Central memory CD8-positive, alpha-beta T cell (primary cell): ENCODE measurements at places on chromosomes 3 and 15.

GRCh38 chr3:71546821-71547220, 36.7 kb downstream of the FOXP1 start:
- no peak for DNase-seq

DNA sequence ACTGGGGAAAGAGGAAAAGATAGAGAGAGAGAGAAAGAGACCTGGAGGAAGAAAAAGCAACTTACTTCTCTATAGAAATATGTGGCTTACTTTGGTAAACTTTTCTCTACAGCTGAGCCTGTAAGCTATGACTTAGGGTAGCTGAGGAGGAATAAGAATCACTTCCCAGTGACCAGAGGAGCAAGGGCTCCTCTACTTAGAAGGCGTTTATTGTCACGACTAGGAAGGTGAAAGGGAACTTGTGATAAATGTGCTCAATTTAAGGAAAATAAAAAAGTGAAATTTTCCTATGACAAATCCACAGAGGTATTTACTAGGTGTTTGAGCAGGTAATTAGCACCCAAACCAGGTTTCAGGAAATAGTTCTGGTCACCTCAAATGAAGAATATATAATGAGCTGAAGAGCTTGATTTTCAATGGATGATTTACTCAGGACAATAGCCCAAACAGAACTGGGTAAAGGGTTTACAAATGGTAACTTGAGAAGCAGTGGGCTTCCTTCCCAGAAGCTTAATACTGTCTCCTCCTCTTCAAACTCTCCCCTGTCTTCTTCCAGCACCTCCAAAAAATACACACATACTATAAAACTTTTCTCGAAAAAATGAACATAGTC, 46.1 kb downstream of the SOX2 start:
- no peak for DNase-seq

DNA sequence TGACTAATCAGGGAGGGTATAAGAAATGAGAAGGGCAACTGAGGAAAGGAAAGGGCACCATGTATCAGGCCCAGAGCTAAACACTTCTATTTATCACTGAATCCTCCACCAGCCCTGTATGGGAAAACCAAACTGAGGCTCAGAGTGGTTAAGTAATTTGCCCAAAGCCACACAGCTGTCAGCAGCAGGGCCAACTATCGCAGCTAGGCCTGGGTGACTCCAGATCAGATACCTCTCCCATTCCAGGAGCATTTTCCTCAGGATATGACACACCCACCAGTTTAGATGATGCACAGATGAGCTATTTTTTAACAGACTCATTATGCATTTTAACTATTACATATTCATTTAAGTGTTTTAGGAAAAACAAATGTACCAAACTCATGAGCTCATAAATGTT, 14.5 kb downstream of the NUP210 start:
- DNase-seq, result no peak

GRCh38 chr3:106366352-106366751, 497.5 kb upstream of the CBLB start:
- DNase-seq, result no peak

- no peak for DNase-seq
Measured at GRCh38 chr3:187967993-187968392, 186.0 kb upstream of the LPP start.

- DNase-seq, result no peak
Measured at GRCh38 chr3:43086460-43087165, 19.3 kb downstream of the POMGNT2 start.

DNA sequence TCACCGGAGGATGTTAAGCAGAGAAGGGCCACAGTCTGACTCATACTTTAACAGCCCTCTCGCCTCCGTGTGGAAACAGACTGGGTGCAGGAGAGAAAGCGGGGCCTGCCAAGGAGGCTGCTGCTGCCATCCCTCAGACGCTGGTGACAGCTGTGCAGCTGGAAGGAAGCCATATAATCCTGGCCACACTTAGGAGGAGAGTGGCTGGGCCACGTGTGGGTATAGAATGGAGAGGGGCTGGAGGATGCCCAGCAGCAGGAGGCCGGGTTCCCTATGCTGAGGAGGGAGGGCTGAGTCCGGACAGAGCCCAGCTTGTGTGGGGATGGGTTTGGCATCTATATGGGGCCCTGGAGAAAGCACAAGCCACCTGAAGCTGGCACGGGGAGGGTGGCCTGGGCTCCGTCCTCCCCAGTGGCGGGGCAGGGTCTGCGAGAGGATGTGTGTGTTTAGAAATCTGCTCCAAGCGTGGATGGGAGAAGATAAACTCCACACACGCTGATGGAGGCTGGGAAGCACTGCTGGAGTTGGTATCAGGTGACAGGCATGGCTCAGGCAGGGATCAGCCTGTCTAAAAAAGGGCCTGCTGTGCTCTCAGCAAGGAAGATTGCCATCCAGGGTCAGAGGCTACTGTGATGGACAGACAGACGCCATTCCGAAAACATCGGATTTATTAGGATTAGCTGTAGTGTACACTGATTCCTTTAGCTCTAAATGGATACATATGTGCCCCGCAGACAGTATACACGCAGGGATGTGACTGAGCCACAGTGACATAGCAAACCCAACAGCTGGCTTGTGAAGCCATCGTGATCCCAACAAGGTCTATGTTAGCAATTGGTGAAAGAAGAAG, 15.9 kb downstream of the ABTB1 start:
- DNase-seq, result no peak

- DNase-seq, result no peak
Measured at GRCh38 chr3:26406636-26407035, 215.9 kb upstream of the LRRC3B start.

DNA sequence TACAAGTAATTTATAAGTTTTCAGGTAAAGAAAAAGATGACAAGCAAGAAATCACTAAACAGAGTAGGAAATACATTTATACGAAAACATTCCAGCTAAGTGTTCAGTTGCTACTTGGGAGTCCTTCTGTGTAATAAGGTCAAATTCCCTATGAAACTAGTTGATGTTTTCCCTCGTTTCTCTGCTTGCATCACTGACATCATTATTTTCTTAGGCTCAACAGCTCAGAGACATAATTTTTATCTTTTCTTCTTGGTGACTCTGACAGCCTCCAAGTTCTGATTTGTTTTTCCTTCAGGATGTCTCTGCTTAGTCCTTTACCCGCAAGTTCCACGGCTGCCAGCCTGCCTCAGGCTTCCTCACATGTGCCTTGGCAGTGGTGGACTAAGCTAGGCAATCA, 173.6 kb downstream of the P3H2 start:
- DNase-seq, result no peak

DNA sequence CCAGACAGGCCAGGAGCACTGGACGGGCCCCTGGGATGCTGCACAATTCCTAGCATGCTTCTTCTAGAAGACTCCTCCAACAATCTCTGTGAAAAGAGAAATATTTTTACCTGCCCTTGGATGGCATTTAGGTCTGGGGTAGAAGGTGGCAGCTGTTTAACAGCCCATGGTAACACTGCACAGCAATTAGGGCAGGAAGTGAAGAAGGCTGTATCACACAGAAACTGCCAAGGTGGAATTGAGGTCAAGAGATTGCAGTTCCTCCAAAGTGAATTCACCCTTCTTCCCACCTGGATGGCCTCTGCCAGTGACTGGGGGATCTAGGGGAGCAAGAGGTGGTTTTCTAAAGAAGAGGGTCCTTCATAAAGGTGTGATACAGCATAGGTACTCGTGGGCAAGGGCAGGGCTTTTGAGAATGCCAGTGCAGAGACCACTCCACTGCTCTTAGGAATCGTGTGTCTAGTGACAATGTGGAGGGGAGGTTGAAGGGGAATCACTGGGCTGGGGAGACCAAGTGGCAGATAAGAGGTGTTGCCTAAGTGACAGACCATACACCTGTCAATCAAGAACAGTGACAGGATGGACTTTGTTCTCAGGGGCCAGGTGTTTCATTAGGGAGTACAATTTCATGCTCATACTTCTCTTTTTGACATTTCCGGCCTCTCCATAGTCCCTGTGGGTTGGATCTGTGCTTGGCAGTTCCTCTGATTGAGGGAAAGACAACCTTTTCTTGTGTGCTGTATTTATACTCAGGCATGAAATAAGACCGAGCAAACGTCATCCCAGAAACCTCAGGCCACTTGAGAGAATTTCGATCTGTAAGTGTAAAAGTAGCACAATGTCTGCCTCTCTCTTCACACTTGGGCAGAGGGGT, 83.5 kb upstream of the BCL6 start:
- DNase-seq, result no peak

GRCh38 chr3:32399030-32399620, 7.5 kb downstream of the CMTM7 start:
- no peak for DNase-seq

DNA sequence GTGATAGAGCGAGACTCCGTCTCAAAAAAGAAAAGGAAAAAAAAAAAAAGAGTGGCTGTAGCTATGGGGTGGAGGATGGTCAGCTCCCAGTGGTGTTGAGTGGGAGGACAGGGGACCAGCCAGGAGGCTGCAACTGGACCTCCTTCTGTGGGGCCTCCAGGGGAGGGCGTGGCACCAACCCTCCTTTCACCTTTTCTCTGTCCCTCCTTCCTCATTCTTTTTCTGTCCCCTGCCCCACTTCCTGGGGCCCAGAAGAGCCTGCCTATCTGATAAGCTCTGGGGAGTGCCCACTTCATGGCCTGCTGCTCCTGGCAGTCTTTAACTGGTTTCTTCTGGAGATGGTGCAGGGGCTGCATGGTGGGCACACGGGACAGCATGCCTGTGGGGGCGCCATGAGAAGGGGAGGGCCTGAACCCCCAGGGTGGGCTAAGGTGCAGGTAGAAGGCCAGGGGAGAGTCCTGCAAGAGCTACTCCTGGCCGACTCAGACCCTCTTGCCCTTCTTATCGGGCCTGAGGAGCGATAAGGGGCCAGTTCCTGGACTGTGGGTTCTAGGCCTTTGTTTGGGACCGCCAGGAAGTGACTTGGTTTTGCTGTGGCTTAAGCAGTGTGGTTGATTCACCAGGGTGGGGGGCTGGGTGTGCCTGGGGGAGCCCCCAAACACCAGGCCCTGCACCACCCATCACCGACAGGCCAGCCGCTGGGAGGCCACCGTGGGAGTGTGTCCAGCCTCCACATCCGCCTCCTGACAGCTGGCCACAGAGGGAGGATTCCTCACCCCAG, 49.4 kb upstream of the FLNB start:
- DNase-seq, result no peak

GRCh38 chr15:91407269-91407889, 307.3 kb downstream of the SV2B start:
- DNase-seq, result no peak

GRCh38 chr15:27461181-27461580, 490.2 kb downstream of the GABRG3 start:
- no peak for DNase-seq

GRCh38 chr3:76442374-76442915, 597.5 kb upstream of the ROBO2 start:
- no peak for DNase-seq

GRCh38 chr15:56251315-56252095, 7.8 kb upstream of the RFX7 start:
- DNase-seq, result no peak

GRCh38 chr15:33742800-33743199, 225.5 kb upstream of the CHRM5 start:
- no peak for DNase-seq

DNA sequence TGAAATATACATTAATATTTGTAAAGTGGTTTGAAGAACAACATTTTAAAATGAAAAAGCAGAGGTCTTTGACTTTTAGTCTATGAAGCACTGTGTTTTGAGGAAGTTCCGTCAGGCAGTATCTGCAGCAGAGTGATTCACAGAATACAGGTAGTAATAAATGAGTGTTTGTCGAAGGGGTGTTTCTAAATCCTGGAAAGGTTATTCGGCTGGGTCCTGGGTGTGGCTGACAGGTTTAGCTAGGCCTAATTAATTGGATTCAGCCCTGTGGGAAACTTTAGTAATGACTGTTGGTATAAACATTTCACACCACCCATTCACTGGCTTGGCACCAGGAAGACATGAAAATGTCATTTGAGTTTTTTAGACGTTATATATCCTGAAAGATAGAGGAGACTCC, 51.3 kb downstream of the TIPARP start:
- no peak for DNase-seq

DNA sequence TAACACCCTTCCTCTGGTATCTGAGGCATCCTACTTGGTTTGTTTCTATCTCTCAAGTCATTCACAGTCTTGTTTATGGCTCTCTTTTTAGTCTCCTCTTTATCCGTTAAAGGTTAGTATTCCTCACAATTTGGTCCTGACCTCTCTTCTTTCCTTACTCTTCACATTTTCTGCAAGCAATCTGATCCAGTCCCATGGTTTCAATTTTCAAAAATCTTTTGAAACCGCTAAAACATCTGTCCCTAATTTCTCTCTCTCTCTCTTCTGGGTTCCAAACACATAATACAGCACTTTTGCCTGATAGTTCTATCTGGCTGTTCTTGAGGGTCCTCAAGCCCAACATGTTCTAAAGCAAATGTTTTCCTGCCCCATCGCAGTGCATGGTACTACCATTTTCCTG, 149.0 kb downstream of the SERPINI1 start:
- no peak for DNase-seq

DNA sequence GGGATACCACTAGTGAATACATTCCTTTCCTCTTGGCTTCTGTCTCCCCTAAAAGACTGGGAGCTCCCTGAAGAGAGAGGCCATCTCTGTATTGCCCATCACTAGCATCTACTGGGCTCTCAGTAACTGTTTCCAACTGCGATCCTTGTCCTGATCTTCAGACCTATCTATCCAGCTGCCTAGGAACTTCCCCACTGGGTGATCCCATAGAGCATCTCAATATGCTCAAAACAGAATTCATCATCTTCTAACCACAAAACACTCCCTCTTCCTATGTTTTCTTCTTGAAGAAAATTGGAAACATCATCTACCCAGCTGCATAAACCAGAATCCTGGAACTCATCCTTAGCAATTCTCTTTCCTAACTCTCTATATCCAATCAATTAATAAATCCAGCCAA, 54.6 kb downstream of the PLD1 start:
- DNase-seq, result no peak

- DNase-seq, result no peak
Measured at GRCh38 chr15:31485911-31486461, 159.4 kb downstream of the KLF13 start.

- no peak for DNase-seq
Measured at GRCh38 chr15:71736286-71736947, 73.9 kb upstream of the NR2E3 start.

DNA sequence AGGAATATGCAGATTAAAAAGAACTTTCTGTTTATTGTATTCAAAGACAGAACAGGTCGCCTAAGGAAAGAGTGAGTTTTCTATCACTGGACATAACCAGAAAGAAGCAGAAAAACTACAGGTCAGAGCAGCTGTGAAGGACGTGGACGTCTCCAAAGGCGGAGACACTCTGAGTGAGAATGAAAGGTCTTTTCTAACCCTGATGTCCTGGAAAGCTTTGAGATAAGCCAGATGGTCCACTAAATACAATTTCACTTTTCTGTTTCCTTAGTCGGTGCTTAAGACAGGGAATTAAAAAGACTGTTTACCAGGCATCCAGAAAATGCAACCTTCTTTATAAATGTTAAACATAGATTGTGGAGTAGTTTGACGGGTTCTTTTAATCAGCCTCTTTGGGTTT, 360.4 kb downstream of the FGF12 start:
- no peak for DNase-seq

GRCh38 chr3:54476891-54477290, 354.5 kb downstream of the CACNA2D3 start:
- DNase-seq, result no peak

- no peak for DNase-seq
Measured at GRCh38 chr3:100317912-100318311, 16.6 kb upstream of the NIT2 start.

GRCh38 chr3:32885283-32885901, 66.1 kb upstream of the CCR4 start:
- no peak for DNase-seq
